ENCODE measurements at places on chromosomes 7 and 10. TPM values are rescaled to one million over a fixed set of nuclear protein-coding genes. Genes with fewer than 3 reads are reported as not detected.

The ASB10 gene
- not detected for total RNA-seq

The FAM237B gene
- total RNA-seq: not detected

The ENKUR gene
- total RNA-seq: not detected

The HPSE2 gene
- not detected for total RNA-seq

The CHRM2 gene
- total RNA-seq: not detected

The SLC29A3 gene
- not detected for total RNA-seq

The SFRP5 gene
- not detected for total RNA-seq

The HOXA3 gene
- total RNA-seq: not detected

The TRIL gene
- total RNA-seq: 0.03 TPM

The PAPOLB gene
- 0.94 TPM for total RNA-seq

The JAKMIP3 gene
- total RNA-seq: 0.99 TPM

The OR6B1 gene
- not detected for total RNA-seq

The CLDN3 gene
- not detected for total RNA-seq

The PNLIPRP1 gene
- not detected for total RNA-seq

The CEP55 gene
- 98.6 TPM for total RNA-seq

The NEUROD6 gene
- not detected for total RNA-seq

The LIPJ gene
- not detected for total RNA-seq

The FBXO24 gene
- 1.0 TPM for total RNA-seq

The TSPAN15 gene
- total RNA-seq: 7.5 TPM

The PKD2L1 gene
- total RNA-seq: not detected

The AKR1C3 gene
- 11.3 TPM for total RNA-seq

The PODXL gene
- 1.2 TPM for total RNA-seq

The NCF1 gene
- not detected for total RNA-seq

The SUGCT gene
- 1.5 TPM for total RNA-seq

The FFAR4 gene
- total RNA-seq: 0.16 TPM
